ENCODE measurements at places on chromosomes 13 and 19. TPM values are rescaled to one million over a fixed set of nuclear protein-coding genes. Genes with fewer than 3 reads are reported as not detected.

- H3K27me3 ChIP-seq = no peaks in the 10 kb centered on the region
- H3K36me3 ChIP-seq = peaks cover 10% of the 10 kb centered on the region
- H3K4me3 ChIP-seq = no peak overlapping the region
These were observed 6.4 kb downstream of the ERCC2 start for GRCh38 chr19:45363861-45364459.

GRCh38 chr19:12952488-12953137, 4.4 kb downstream of the GADD45GIP1 start:
- no peak for DNase-seq
- no peaks in the 10 kb centered on the region for H3K27me3 ChIP-seq
- H3K4me3 ChIP-seq = no peak overlapping the region
- H3K4me1 ChIP-seq = peaks cover 69% of the 10 kb centered on the region
- peaks cover 67% of the 10 kb centered on the region for H3K36me3 ChIP-seq
- H3K27ac ChIP-seq = no peak overlapping the region

The SSC5D gene
- total RNA-seq = 0.50 TPM

The FPR2 gene
- not detected for total RNA-seq

The SIGLEC8 gene
- total RNA-seq = not detected
